IMR-90 (cell line): ENCODE measurements at places on chromosomes 2 and 18.
A peak's percentile ranks its signal among the peaks of the same experiment; 100 is the strongest.

DNA sequence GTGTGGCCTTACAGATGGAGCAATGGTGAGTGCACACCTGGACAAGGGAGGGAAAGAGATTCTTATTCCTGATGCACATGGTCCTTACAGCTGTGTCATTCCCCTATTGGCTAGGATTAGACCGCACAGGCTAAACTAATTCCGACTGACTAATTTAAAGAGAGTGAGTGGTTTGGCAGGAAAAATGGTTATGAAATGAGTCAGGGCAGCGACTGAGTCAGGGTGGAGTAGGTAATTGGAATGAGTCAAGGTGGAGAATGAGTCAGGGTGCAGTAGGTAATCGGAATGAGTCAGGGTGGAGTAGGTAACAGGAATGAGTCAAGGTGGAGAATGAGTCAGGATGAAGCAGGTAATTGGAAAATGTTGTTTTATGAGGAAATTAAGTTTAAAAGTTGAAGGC, 1353.7 kb upstream of the LRRTM1 start:
- peak; percentile 15 for DNase-seq

DNA sequence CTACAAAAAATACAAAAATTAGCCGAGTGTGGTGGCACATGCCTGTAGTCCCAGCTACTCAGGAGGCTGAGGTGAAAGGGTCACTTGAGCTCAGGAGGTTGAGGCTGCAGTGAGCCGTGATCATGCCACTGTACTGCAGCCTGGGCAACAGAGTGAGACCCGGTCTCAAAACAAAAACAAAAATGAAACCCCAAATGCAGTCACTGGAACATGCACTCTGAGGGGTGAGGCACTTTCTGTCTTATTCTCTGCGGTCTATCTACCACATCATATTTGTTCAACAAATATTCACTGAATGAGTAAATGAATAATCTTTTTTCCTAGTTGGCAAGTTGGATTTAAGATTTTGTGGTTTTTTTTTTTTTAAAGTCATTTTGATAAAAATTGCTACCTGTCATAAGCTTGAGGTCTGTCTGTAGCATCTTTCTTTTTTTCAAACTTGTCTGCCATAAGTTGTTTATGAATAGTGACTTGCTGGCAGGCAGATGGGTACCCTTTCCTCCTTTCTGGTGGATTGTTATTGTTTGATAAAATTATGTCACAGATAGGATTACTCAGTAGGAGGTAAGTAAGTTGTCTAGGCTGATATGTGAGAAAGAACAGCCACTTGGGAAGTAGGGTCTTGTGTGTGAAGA, 11.8 kb downstream of the CHRNA1 start:
- DNase-seq, result no peak

- DNase-seq, result peak; percentile 67
Observed at GRCh38 chr2:180124273-180125139, 117.4 kb upstream of the CWC22 start.

DNA sequence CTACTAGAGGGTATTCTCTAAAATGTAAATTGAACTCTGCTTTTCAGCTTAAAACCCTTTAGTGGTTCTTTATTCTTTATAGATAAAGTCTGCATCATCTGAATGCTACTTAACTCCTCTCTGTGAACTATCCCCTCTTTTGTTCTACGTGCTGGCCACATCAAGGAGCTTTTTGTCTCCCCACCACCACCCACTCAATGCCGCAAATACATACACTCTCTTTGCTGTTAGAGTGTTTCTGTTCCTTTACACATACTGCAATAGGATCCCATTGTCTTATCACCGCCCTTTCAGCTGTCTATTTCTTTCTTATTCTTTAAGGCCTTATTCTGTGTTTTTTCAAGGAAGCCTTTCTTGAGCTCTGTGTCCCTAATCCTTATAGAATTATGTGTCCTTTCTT, 83.3 kb downstream of the EML4 start:
- no peak for DNase-seq

- DNase-seq, result no peak
Observed at GRCh38 chr18:10405816-10406663, 48.4 kb upstream of the APCDD1 start.

GRCh38 chr2:65064728-65065552, 8.7 kb downstream of the CEP68 start:
- DNase-seq, result peak; percentile 96

DNA sequence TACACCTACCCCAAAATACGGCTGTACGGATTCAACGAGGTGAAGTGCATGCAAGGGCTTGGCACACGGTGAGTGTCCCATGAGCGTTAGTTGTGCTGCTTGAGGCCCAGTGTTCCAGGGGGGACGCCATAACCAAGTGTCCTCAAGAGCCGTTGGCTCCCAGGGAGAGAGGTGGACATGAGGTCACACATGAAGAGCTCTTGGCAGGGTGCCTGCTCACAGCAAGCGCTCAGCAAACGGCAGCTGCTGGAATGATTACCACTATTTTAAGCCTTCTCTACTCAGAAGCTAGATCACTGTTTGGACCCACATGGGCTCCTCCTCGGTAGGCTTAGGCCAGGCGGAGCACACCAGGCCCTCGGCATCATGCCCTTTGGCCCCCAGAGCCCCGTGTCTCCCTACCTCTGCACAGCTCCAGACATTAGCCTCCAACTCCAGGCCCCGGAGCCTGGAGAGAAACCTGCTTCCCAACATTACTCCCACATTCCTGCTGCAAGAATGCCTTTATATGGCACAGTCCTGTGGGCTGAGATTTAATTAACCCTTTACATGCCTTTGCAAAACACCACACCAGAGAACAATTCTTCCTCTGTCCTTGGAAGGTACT, 68.4 kb upstream of the PPP1CB start:
- peak; percentile 86 for DNase-seq

DNA sequence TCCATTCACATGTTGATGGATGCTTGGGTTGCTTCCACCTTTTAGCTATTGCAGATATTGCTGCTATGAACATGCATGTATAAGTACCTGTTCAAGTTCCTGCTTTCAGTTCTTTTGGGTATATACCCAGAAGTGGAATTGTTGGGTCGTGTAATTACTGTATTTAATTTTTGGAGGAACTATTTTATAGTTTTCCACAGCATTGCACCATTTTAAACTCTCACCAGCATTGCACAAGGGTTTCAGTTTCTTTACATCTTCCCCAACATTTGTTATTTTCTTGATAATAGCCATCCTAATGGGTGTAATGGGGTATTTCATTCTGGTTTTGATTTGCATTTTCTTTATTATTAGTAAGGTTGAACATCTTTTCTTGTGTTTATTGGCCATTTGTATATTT, 16.0 kb downstream of the ACTR3 start:
- no peak for DNase-seq

DNA sequence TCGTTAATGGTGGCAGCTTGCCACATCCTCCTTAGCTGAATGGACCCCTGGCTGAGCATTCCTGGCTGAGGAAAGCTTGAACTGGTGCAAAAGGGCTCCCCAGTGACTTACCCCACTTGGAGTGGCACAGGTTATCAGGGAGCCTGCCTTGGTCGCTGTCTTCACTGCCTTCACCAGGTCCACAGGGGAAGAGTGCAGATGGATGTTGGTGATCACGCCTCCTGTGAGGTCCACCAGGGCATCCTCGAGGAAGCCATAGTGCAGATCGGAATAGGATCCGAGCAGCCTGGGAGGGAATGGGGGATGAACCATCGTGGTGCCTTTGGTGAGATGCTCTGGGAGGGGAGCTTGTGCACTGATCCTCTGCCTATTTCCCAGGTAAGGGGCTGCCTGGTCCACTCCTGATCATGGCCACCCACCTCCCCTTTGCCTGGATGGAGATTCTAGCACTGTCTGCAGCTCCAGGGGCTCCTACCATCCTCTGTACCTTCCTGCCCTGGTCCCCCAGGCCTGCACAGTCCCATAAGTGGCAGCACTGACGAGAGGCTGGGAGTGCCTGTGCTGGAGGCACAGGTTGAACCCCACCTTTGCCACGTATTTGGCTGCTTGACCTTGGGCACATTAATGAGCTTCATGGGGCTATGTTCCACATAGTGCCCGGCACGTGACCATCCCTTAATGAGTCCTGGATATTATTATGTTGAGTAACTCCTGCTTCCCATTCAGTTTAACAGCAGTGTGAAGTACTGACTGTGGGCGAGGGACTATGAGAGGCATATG, 43.0 kb downstream of the CAPN13 start:
- DNase-seq, result no peak

GRCh38 chr18:31652357-31652756, 32.0 kb downstream of the B4GALT6 start:
- no peak for DNase-seq

DNA sequence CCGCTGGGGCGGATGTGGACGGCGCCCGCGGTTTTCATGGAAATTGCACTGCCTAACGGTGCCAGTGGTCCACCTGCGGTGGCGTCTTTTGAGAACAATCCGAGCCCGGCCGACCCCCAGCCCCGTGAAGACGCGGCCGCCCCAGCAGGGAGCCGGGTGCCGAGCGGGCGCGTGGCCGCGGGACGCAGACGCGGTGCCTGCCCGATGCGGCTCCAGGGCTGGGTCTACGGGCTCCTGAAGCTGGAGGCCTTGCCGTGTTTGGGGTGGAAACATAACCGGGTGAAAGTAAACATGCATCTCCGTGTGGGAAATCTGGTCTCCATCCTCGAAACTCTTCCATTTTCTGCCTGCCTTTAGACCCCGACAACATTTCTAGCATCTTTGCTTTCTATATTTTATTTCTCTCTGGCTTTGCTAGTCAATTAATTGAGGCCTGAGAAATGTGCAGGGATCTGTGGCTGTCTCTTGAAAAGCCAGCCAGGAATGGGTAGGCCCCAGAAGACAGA, 572 bp downstream of the INPP4A start:
- DNase-seq, result no peak

- DNase-seq, result no peak
Observed at GRCh38 chr2:168662651-168663208, 139.7 kb upstream of the NOSTRIN start.

DNA sequence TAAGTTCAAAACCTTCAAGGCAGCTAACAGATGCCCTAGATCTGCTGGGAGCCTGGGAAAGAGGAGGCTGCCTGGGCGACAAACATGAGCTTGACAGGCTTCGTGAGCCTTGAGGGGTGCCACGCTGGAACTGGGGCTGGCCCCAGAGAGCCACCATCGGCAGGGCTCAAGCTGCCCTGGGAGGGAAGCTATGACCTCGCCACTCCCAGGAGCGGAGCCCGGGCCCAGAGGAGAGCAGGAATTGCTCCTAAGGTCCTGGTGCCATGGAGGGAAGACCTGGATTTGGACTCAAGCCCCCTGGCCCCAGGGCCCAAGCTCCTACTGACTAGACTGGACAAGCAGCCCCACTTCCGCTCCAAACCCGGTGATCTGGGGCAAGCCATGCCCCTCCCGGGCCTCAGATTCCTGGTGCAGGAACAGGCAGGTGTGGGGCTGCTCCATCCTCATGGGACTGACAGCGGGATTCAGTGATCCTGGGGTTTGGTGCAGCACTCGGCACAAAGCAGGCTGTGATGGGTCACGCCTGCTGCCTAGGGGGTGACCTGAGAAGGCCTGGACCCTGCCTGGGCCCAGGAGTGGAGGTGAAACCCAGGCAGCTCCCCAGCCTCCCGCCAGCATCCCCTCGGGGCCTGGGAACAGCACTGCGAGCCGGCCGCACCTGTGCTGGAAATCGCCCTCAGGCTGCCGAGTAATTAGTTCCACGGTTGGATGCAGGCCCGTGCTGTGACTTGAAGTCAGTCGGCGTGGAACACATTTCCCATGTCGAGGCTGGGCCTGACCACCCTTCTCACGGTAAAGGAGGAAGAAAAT, 246.9 kb downstream of the NDUFA10 start:
- DNase-seq, result no peak

GRCh38 chr18:10022365-10022764, 108.5 kb downstream of the VAPA start:
- DNase-seq, result no peak

- no peak for DNase-seq
Observed at GRCh38 chr2:8333177-8333831, 348.6 kb upstream of the ID2 start.

DNA sequence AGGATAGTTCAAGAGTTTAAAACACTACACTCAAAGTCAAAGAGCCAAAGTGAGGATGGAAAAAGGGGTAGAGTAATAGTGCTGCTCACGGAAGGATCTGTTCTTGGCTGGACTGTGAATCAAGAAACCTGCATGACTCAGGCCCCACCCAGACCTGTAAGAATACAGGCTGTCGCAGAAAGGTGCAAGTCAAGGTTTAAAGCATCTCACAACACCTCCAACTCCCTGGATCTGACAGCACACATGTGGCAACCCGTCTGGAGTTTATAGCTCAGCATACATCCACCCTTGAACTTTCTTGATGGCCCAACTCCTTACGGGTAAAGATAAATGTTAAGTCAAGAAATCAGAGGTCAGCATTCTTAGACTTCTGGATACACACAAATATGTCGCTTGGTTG, 6.3 kb downstream of the KIAA2012 start:
- no peak for DNase-seq

DNA sequence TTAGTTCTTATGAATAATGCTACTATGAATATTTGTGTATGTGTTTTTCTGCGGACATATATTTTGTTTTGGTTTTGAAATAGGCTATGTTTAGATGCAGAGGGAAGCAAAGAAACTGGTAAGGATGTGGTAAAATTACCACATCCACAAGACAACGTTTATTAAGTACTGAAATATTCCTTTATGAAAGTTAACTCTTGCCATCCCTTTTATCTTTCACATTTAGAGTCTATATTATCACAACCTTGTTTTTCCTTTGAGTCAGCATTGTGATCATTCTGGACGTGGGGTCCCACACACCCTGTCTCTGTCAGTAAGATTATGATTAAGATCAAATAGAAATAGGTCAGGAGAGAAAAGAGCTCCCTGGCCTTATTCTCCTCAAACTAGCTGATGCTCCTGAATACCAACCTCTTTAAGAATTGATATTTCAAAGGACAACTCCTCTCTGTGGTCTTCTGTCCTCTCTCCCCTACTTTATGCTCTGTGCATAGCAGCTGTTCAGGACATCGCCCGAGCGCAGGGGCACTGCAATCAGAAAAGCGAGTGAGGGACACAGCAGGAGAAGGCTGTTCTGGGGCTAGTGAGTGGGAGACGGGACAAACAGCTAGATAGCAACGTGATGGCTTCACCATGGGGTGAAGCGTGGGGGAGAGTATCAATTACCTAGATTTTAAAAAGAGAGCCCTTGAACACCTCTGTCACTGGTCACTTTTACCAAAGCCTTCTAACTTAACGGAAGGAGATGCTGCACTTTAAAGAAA, 12.2 kb downstream of the METAP1D start:
- DNase-seq, result no peak
